ENCODE measurements at places on chromosomes 16 and 17.

DNA sequence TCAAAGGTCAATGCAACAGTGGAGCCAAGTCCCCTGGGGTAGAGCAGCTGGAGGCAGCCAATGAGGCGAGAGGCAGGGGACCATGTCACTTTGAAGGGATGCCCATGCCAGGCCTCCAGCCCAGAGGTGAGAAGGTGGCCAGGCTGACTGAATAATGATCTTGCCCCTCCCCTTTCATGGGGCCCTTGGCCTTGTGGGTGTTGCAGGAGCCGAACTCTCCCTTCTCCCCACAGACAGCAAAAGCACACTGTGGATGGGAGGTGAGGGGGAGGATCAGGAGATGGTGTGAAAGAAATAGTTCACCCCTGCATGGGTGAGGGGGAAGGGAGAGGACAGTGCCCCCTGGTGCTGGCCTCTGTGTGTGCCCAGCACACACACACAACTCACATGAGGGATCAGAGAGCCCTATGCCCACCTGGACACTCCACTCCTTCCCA is 15.8 kb upstream of the TBX21 start:
- DNase-seq = no peak

DNA sequence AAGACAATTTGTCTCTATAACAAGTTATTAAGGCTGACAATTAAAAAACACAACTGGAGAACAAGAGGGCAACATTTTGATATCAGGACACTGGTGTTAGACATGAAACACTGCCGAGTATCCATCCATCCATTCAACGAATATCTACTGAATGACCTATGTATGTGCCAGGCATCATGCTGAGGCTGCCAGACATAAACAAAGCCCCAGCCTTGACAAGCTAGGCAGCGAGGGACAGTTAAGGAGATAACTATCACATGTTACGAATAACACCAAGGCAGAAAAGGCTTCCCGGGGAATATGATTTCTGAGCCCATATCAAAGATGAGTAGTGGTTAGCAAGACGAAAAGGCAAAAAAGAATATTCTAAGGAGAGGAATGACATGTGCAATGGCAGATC is 12.1 kb downstream of the HEATR6 start:
- no peak for DNase-seq

DNA sequence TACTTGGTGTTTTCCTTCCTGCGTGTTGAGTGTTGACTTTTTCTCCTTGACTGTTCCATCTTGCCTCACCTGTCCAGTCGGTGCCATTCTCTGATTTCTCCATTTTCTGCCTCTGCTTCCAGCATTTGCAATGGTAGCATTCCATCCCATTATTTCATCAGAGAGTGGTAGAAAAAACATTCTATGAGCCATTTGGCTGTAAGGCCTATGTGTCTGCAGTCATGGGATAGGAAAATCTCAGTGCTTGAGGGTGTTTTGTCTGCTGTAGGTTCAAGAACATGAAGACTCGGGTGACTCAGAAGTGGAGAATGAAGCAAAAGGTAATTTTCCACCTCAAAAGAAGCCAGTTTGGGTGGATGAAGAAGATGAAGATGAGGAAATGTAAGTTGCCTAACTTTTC is 2.7 kb downstream of the UTP18 start:
- no peak for DNase-seq

DNA sequence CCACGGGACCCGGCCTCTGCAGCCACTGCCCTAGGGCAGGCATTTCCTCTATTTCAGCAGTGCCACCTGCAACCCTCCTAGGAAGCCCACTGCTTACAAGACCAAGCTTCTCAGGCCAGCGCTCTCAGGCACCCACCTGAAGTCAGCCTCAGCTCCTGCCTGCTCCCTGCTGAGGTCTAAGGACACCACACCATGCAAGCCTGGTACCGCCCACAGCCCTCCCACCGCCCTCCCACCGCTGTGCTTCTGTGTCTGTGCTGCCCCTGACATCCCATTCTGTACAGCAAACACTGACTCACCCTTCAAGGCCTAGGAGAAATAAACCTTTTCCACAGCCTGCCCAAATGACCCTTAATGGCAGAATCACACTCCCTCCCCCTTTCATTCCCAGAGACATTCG is 6.3 kb downstream of the CLUH start:
- DNase-seq = no peak

DNA sequence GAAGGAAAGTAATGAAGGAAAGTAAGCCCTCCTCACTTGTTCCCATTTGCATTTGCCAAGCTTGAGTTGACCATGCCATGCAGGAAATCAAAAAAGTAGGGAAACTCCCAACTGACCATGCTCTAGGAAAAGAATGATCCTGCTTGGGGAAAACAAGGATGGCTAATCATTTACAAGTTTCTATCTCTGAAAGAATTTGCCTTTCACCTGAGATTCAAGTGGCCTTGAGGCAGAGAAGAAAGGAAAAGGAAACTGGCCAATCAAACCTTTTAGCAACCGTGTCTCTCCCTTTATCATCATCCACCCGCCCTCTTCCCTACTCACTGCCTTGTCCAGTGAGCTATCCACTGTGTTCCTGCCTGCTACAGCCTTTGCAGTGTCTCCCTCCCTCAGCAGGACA is 757.2 kb upstream of the SOX9 start:
- DNase-seq = no peak

DNA sequence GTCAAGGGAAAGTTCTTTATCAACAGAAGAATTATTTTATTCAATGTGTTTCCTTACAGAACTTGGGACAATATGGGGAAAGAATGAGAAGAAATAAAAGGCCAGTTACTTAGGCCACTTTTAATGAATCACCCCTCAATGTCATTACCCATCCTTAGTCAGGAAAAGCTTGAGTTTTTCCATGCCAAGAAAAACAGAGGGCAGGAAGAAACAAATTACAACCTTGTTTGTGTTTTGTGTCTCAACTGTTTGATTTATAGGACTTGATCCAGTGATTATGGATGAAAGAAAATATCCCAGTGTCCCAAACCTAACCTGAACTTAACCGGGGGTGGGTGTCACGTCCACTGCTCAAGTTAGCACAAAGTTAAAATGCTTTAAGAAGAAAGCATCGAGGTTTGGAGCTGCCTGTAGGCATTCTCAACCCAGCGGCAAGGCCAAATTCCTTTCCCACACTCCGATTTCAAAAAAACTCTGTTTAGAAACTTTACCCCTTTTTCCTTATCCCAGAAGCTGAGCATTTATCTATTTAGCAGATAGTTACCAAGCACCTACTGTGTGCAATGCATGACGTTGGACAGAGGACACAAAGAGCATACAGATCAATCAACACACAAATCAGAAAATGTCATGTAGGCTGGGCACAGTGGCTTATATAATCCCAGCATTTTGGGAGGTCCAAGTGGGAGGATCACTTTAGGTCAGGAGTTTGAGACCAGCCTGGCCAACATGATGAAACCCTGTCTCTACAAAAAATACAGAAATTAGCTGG is 14.0 kb upstream of the CYB5B start:
- DNase-seq = no peak

DNA sequence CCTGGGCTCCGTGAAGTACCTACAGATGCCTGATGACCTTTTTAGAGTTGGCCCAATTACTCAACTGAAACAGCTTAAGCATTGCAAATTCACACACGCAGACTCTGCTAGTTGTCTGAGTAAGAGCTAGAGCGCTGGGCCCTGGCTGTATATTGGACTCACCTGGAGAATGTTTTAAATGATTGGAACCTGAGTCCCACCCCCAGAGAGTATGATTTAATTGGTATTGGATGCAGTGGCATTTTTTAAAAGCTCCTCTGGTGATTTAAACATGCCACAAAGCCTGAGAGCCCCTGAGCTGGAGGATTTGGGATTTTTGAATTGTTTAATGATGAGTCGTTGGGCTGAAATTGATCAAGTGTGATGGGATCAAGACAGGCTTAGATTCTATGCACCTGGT is 143.9 kb upstream of the SDK2 start:
- DNase-seq = no peak

DNA sequence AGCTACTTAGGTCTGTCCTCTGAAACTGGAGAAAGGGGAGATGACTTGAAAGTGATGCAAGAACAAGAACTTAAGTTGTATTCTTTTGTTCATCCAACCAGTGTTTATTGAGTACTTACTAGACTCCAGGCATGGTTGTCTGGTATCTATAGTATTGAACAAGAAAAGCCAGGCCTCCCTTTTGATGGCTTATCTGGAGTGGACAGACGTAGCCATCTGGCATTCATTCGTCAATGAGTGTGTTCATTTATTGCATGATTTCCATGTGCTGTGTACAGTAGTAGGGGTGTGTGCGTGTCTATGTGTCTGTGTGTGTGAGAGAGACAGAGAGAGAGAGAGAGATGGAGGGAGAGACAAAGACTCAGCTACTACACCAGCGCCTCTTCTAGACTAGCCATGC is 9.2 kb downstream of the ABAT start:
- DNase-seq = no peak

- no peak for DNase-seq
Measured at GRCh38 chr16:11202260-11203091, 53.5 kb downstream of the SOCS1 start.

- DNase-seq = no peak
Measured at GRCh38 chr16:6804461-6804860, 528.2 kb upstream of the RBFOX1 start.

- no peak for DNase-seq
Measured at GRCh38 chr16:47780213-47780875, 319.2 kb downstream of the PHKB start.

- no peak for DNase-seq
Measured at GRCh38 chr17:17682737-17683680, 1.8 kb downstream of the RAI1 start.

DNA sequence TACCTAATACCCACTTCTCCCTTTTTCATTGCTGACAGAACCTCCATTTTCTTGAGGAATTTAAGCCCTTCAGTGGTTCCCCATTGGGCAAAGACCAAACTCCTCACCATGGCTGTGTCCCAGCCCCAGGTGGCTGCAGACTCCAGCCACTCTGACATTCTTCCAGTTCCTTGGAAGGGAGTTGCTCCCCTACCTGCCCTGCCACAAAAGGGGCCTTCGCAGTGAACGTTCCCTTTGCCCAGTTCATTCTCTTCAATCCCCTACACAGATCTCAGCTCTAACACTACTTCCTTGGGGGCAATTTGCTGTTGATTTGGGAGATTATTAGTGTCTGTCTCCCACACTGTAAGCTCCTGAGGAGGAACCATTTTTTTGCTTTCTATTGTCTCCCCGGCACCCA is 3.2 kb upstream of the AKTIP start:
- no peak for DNase-seq

- no peak for DNase-seq
Measured at GRCh38 chr17:45137561-45138305, 2.2 kb downstream of the ACBD4 start.

DNA sequence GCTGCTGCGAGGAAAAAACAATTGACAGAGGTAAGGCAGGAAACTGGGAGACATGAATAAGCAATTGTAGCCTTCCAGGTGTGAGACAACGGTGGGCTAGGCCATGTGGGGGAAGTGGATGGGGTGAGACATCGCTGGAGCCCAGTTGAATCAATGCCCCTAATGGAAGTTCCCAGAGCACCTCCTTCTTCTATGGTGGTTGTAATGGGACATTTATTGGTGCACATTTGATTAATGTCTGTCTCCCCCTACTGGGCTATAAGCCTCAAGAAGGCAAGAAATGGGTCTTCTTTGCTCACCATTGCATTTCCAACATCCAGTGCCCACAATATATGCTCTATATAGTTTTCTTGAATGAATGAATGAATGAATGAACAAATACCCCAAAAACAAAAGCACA is 22.7 kb upstream of the CD300E start:
- DNase-seq = peak; percentile 91

- DNase-seq = peak; percentile 62
Measured at GRCh38 chr17:6753006-6753445, 2.8 kb upstream of the XAF1 start.

GRCh38 chr17:48523010-48523409 is 7.8 kb downstream of the HOXB1 start:
- no peak for DNase-seq

DNA sequence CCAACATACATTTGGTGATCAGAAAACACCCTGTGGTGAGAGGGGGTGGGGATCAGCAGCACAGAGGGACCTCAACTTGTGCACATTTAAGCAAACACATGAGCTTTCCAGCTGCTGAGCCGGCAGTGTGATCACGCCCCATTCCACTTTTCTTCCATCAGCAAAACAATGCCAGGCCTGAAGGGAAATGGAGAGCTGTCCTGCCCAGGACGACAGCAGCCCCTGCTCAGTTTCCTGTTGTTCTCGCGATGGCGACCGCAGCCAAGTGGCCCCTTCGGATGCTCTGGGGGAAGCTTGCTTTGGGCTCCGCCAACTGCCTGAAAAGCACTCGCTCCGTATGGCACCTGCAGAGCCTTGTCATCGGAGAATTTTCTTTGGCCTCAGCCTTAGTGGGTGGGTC is 272.3 kb downstream of the FOXL1 start:
- no peak for DNase-seq

DNA sequence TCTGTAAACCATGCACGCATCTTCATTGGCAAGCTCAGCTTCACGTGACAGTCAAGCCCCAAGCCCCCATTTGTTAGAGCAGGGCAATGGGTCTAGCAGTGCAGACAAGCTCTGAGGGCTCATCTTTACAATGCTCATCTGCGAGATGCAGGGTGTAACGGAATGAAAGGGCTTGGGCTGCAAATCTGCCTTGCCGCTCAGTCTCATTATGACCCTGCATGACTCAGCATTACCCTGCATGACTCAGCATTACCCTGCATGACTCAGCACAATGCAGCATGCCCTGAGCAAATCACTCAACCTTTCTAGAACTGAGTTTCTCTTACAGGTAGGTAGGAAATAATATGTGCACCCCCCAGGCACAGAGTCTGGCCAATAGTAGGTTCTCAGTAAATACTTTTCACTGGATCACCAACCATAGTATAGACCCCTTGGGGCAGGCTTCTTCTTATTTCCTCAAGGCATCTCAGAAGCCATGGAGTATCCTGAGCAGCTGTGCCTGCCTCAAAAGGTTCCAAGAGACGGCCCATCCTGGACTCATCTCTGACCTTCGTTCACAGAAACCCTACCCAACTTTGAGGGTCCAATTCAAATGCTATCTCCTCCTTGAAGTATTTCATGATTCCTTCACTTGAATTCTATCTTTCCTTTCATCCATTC is 391.3 kb upstream of the CDH5 start:
- DNase-seq = no peak

GRCh38 chr17:1999557-2000251 is 25.4 kb downstream of the RTN4RL1 start:
- DNase-seq = peak; percentile 40

Data from Kasumi-1 (cell line).